ENCODE measurements at places on chromosomes 12 and 14. TPM values are rescaled to one million over a fixed set of nuclear protein-coding genes. Genes with fewer than 3 reads are reported as not detected.

EDDM3A gene
- total RNA-seq: not detected

AMN gene
- total RNA-seq: 21.8 TPM

SLC5A8 gene
- not detected for total RNA-seq

TCL1B gene
- not detected for total RNA-seq

TGFB3 gene
- total RNA-seq: 7.0 TPM

KIF26A gene
- total RNA-seq: 0.53 TPM

PGF gene
- 11.7 TPM for total RNA-seq

STYK1 gene
- 7.8 TPM for total RNA-seq

HSPB8 gene
- total RNA-seq: 6.0 TPM

TC2N gene
- 7.7 TPM for total RNA-seq

TPH2 gene
- not detected for total RNA-seq

SLC38A4 gene
- not detected for total RNA-seq

DBX2 gene
- total RNA-seq: not detected

ANO2 gene
- not detected for total RNA-seq

ZNF410 gene
- 38.6 TPM for total RNA-seq

ZC3H14 gene
- total RNA-seq: 20.2 TPM

MAP1LC3B2 gene
- 1.4 TPM for total RNA-seq

GPRC5D gene
- total RNA-seq: not detected

RNF41 gene
- 29.5 TPM for total RNA-seq

ARF6 gene
- total RNA-seq: 65.3 TPM

KRT83 gene
- 0.43 TPM for total RNA-seq

DAZAP2 gene
- total RNA-seq: 154 TPM

SLC7A8 gene
- total RNA-seq: 2.0 TPM

PLEKHD1 gene
- total RNA-seq: 0.65 TPM

KLRC2 gene
- total RNA-seq: not detected

PIWIL1 gene
- total RNA-seq: not detected

All from PC-9 (cell line).